ENCODE measurements at places on chromosomes 3 and 15.

DNA sequence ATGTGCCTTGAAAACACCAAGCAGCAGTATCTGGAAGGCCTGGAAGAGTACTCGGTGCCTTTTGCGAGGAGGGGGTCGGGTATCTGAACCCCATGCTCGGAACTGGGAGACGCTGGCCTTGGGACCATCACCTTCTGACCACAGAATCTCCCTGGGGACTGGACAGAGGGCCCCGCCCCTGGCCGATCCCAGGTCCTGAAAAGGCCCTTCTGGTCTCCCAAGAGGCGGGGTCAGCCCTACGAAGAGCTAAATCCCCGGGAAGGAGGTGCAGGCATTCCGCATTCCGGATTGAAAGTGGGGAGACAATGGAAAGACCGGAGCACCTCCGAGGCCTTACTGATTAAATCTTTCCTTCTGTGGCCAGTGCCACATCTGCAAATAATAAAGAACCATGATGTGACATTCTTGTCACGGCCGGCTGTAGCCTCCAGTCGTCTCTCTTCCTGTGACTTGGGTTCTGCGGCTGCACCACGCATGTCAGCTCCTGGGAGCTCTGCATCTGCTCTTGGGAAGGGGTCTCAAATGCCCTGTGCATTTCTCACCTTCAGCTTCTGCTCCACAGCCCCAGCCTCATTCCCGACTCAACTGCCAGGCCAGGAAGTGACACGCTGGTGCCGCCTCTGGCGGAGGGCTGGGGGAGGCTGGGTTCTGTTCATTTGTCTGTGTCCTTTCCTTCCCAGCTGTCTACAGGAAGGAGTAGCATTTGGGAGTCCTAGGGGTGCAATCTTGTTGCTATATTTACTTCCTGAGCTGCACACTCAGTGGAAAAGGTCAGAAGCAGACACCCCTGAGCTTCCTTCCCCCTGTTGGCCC lies 173.5 kb downstream of the KLF13 start:
- 0 out of 2 replicates have a peak, but pooled peaks cover 5% of the 10 kb centered on the region for H3K27me3 ChIP-seq
- no peaks in the 10 kb centered on the region for H3K4me1 ChIP-seq

- DNase-seq = no peak
- no peaks in the 10 kb centered on the region for H3K36me3 ChIP-seq
- H3K27me3 ChIP-seq = 0 out of 2 replicates have a peak, but pooled peaks cover 4% of the 10 kb centered on the region
- H3K27ac ChIP-seq = no peak overlapping the region
- H3K4me3 ChIP-seq = no peak overlapping the region
These were observed 126.3 kb downstream of the ABHD5 start for GRCh38 chr3:43817064-43817463.

DNA sequence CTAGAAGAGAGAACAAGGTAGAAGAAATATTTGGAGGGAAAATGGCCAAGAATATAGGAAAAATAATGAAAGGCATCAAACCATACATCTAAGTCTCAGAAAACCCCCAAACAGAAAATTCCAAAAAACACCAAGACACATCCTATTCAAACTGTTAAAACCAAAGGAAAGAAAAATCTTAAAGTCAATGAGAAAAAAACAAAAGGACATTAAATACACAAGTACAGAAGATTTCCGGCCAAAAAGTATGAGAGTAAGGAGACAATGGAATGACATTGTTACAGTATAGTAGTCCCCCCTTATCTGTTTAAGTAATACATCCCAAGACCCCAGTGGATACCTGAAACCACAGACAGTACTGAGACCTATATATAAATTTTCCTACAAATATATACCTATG lies 18.8 kb downstream of the CLASP2 start:
- H3K27me3 ChIP-seq = no peaks in the 10 kb centered on the region
- H3K27ac ChIP-seq = no peak overlapping the region
- no peak overlapping the region for H3K4me3 ChIP-seq
- DNase-seq = peak; percentile 16
- H3K4me1 ChIP-seq = no peaks in the 10 kb centered on the region
- no peaks in the 10 kb centered on the region for H3K36me3 ChIP-seq

DNA sequence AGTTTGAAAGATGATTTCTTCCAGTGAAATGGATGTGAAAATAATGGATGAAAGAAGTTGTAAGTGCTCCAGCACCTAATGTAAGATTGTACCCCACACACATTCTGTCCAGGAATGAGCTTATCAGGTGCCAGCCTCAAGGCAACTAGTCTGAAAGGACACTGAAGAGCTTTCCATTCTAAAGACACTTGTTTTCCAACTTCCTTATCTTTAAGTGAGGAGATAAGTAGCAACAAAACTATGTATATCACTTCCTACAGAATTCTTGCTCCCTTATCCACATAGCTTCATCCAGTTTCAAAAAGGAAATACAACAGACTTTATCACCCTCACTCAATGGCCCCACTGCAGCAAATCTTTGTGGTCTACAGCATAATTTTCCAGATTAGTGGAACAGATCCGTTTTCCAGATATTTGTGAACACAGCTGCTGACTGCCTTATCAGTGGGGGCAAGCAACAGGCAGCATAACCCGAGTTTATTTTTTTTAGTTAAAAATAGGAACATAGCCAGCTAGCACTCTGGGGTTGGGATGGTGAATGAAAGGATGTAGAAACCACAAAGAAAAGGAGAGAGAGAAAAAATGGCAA lies 60.6 kb downstream of the CD200R1L start:
- DNase-seq = no peak
- H3K27ac ChIP-seq = no peak overlapping the region
- no peaks in the 10 kb centered on the region for H3K36me3 ChIP-seq
- H3K4me3 ChIP-seq = no peak overlapping the region
- H3K27me3 ChIP-seq = no peaks in the 10 kb centered on the region
- peaks cover 13% of the 10 kb centered on the region for H3K4me1 ChIP-seq

GRCh38 chr15:49131403-49131802 lies 24.0 kb downstream of the COPS2 start:
- no peaks in the 10 kb centered on the region for H3K27me3 ChIP-seq
- H3K27ac ChIP-seq = no peak overlapping the region
- H3K4me3 ChIP-seq = no peak overlapping the region
- peaks cover 73% of the 10 kb centered on the region for H3K36me3 ChIP-seq
- peaks cover 23% of the 10 kb centered on the region for H3K4me1 ChIP-seq

GRCh38 chr3:194756460-194756779 lies 70.7 kb downstream of the FAM43A start:
- H3K4me1 ChIP-seq = no peaks in the 10 kb centered on the region
- no peak overlapping the region for H3K27ac ChIP-seq
- H3K4me3 ChIP-seq = no peak overlapping the region
- peaks cover 44% of the 10 kb centered on the region for H3K27me3 ChIP-seq
- H3K36me3 ChIP-seq = no peaks in the 10 kb centered on the region

GRCh38 chr3:167318306-167318705 lies 61.8 kb downstream of the ZBBX start:
- no peak overlapping the region for H3K27ac ChIP-seq
- H3K27me3 ChIP-seq = no peaks in the 10 kb centered on the region
- no peak overlapping the region for H3K4me3 ChIP-seq
- no peaks in the 10 kb centered on the region for H3K4me1 ChIP-seq
- DNase-seq = no peak
- no peaks in the 10 kb centered on the region for H3K36me3 ChIP-seq
